ENCODE measurements at places on chromosomes 3 and 15.

DNA sequence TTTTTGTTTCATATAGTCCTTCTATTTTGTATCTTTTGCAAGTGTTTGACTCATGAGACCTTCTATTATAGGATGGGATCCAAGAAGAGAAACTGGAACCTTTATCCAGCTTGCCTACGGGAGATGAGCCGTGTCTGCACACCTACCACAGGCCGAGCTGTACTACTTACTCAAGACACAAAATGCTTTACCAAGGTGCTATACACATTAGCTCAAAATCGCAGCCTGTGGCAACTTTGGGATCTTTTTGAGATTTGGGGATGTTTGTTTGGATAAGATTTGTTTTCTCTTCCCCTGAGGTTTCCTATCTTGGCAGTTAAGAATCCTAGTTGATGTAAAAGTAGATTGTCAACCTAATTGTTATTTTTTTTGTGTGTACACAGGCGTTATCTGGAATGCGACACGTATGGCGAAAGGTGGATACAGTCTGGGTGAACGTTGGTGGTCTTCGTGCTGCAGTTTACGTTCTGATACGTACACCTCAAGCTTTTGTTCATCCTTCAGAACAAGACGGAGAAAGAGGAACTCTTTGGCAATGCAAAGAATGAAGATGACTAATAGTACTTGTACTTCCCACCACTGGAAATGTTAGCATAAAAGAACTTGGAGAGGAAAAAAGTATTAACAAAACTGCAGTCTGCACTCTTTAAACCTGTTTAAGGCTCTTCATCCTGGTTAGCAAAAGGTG is 13.1 kb upstream of the SETD5 start:
- DNase-seq: no peak

- DNase-seq: no peak
These were observed 761.7 kb upstream of the SEMA6D start for GRCh38 chr15:46955576-46955975.

GRCh38 chr15:41937568-41937923 is 34.8 kb downstream of the EHD4 start:
- no peak for DNase-seq

- no peak for DNase-seq
These were observed 82.1 kb upstream of the PRTG start for GRCh38 chr15:55824857-55825613.

GRCh38 chr15:40352281-40352901 is 1.6 kb downstream of the PHGR1 start:
- no peak for DNase-seq

DNA sequence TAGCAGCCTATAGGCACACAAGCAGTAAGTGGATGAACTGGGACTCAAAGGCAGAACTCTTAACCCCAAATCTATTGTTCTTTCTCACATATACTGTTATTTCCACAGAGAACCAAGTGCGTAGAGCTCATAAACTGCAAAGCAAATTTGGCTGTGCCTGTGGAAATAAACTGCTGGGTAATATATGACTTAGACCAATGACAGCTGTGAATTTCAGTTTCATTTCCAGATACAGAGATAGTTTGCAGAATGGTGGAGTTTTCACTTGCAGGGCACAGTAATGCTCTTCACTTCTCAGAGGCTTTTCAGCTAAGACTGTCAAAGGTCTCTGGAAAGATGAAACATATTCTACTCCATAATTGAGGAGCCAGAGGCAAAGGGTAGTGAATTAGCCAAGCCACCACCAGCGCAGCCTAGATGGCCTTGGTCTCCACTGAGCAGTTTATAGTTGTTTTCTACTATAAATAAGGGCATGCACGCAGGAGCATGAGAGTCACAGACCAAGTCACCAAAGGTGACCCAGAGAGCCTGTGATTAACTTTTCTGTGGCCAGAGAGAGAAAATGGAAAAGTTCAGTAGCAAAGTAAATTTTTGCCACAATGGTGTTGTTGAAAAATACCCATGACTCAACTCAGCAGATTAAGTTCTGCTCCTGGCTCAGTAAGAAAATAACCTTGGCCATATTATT is 180.7 kb upstream of the GRM7 start:
- no peak for DNase-seq

DNA sequence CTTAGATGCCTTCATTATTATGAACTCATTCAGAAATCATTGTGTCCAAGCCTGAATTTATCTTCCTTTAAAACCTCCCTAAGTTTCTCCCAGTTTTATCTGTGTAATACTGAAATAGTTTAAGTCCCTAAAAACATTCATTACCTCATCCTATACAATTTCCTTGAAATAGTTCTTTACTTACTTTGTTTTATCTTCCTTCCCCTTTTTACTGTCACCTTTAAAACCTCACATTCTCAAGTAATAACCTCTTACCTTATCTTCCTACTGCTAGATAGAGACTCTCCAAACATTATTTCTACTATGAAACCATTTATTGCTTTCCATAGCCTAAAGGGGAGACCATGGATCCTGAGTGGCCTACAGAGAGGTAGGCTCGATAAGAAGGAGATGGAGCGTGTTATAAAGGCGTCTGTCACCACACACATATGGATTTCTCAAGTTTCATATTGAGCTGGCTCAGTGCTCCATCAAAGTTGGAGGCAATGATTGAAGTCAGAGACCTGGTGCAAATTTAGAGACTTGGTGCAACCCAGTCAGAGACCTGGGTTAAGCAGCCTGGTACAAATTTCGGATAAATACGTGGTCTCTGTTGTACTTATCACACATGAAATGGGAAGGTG is 140.4 kb downstream of the NFKBIZ start:
- DNase-seq: no peak

GRCh38 chr15:42324308-42324707 is 35.0 kb upstream of the CAPN3 start:
- no peak for DNase-seq

DNA sequence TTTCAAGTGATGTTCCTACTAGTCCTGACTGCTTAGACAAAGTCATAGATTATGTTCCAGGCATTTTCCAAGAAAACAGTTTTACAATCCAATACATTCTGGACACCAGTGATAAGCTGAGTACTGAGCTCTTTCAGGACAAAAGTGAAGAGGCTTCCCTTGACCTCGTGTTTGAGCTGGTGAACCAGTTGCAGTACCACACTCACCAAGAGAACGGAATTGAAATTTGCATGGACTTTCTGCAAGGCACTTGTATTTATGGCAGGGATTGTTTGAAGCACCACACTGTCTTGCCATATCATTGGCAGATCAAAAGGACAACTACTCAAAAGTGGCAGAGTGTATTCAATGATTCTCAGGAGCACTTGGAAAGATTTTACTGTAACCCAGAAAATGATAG is 3.8 kb downstream of the TIPARP start:
- no peak for DNase-seq

DNA sequence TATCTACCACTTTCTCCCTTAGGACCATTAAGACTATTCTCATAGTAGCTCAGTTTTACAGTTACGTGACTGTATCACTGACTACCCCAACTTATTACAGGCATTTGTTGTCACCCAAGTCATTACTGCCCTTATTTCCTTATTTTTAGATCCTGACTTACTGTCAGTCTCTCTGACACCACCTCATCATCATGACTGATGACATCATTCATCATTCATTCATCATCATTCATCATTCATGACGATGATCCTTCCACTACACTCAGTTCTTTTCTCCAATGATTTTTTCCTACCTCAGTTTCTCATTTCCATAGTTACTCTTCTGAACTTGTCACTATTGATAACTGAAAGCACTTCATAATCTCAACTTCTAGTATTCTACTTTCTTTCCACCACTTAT is 83.8 kb downstream of the ADAM10 start:
- DNase-seq: no peak

GRCh38 chr3:124116906-124117305 is 125.0 kb upstream of the ROPN1 start:
- DNase-seq: no peak

DNA sequence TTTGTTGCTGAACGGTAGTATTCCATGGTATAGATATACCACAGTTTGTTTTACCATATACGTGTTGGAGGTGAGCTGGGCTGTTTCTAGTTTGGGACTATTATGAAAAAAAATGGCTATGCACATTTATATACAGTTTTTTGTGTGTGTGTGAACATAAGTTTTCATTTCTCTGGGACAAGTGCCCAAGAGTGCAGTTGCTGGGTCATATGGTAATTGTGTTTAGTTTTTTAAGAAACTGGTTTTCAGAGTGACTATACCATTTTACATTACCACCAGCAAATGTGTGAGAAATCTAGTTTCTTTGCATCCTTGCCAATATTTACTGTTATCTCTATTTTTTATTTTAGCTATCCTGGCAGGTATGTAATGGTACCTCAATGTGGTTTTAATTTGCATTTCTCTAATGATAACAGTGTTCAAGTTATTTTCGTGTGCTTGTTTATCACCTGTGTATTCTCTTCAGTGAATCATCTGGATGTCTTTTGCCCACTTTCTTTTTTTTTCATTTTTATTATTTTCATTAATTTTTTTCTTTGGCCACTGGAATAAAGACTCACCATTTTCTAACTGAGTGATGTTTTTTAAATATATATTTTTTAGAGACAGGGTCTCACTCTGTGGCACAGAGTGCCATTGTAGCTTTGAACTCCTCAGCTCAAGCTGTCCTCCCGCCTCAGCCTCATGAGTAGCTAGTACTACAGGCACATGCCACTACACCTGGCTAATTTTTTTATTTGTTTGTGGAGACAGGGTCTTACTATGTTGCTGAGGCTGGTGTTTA is 75.3 kb downstream of the ZNF609 start:
- DNase-seq: no peak

DNA sequence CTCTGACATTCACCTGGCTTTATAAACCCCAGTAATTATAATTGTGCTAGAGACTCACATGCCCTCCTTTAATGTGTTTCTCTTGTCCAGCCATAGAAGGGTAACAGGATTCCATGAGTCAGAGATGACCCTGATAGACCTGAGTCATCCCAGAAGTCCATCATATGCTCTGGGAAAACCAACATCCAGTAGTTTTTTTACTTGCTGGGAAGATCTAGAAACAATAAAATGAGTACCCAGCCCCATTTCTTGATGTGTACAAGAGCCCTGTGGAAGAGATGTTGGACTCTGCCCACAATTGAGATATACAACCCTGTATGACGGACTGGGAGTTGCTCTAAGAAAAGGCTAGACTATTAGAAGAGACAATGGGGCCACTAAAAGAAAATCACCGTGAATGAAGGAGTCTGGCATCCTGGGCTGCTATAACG is 22.4 kb upstream of the THUMPD3 start:
- DNase-seq: no peak

DNA sequence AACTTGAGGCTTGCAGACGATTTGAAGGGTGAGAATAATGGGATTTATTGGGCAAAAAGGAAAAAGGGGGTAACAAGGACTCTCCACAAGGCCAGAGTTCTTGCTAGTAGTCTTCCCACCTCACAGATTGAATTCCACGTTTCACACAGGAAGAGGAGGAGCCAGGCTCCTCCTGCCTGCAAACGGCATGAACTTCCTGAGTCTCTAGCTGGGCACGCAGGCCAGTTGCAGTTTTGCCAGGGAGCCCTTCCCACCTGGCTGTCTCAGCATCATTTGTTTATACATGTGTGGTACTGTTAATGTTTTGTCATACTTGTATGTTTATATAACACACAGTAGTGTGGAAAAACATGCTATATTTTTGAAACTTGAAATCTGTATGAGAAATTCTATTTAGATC is 155.0 kb downstream of the NLGN1 start:
- no peak for DNase-seq

- no peak for DNase-seq
These were observed 723.8 kb downstream of the TUSC7 start for GRCh38 chr3:117433427-117433826.

GRCh38 chr3:194067949-194068362 is 68.0 kb upstream of the HES1 start:
- no peak for DNase-seq

DNA sequence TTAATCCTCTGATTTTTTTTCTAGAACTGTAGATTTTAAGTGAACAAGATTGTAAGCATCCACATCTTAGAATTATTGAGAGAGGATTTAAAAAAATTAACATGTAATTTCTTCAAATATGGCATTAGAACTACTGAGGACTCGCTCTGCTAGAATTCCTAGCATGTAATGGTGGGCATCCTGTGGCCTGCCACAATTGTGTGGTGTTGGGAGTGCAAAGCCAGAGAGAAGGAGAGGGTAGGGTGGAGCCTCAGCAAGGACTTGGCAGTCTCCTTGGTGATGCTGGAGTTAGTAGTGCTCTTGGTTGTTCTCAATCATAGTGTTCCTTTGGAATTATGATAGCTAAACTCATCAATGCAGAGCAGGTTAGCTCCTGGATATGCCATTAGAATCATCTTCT is 443.9 kb upstream of the TBL1XR1 start:
- DNase-seq: no peak

GRCh38 chr3:169104972-169105371 is 558.5 kb downstream of the MECOM start:
- DNase-seq: no peak

- DNase-seq: no peak
These were observed 286.9 kb downstream of the XXYLT1 start for GRCh38 chr3:194984066-194984465.

GRCh38 chr15:40785814-40786213 is 16.0 kb downstream of the C15orf62 start:
- DNase-seq: no peak

Measured in ascending aorta (tissue), 2 donors.